Neuronal stem cell (in vitro differentiated cells): ENCODE measurements at places on chromosomes 4 and X.

GRCh38 chrX:136028383-136028984 lies 43.2 kb downstream of the SLC9A6 start:
- peak; percentile 18 for DNase-seq

DNA sequence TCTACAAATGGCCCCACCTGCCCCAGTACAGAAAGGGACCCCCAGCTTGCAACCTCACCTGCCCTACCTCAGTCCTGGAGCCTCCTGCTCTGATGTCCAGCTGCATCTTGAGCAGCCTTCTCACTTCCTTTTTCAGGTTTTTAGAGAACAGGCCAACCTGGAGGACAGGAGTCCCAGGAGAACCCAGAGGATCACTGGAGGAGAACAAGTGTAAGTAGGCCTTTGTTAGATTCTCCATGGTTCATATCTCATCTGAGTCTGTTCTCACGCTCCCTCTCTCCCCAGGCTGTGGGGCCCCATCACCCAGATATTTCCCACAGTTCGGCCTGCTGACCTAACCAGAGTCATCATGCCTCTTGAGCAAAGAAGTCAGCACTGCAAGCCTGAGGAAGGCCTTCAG lies 3.6 kb downstream of the MAGEA11 start:
- DNase-seq: no peak

GRCh38 chr4:76630741-76631140 lies 195.7 kb downstream of the SHROOM3 start:
- DNase-seq: no peak

- no peak for DNase-seq
Observed at GRCh38 chr4:4269331-4269731, 20.6 kb downstream of the LYAR start.

DNA sequence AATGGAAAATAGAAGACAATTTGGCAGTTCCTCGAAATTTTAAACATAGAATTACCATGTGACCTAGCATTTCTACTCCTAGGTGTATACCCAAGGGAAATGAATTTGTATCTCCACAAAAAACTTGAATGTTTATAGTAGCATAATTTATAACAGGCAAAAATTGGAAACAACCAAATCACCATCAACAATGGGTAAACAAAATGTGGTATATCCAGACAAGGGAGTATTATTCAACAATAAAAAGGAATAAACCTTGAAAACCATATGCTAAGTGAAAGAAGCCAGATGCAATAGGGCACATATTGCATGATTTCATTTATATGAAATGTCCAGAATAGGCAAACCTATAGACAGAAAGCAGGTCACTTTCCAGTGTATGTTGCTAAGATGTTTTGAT lies 83.8 kb downstream of the SNX25 start:
- no peak for DNase-seq

GRCh38 chrX:55488006-55488592 lies 1.5 kb downstream of the USP51 start:
- DNase-seq: peak; percentile 0

DNA sequence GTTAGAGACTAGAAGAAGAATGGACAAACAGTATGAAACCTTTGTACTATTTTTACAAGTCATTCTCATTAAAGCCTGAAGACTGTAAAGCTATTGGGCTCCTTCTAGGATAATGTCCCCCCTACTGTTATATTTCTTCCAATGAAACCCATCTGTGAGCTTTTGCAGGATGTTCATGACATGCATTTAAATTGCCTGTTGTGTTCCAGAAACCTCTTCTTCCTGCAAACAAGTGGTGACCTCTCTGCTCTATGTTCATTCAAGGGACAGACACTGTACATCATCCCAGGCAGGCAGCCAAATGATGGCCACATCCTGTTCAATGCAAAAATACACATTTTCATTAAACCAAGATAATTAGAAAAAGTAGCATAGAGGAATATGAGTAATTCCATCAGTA lies 128.0 kb downstream of the C4orf33 start:
- DNase-seq: no peak

GRCh38 chrX:130170752-130171445 lies 863 bp upstream of the RAB33A start:
- DNase-seq: peak; percentile 53

DNA sequence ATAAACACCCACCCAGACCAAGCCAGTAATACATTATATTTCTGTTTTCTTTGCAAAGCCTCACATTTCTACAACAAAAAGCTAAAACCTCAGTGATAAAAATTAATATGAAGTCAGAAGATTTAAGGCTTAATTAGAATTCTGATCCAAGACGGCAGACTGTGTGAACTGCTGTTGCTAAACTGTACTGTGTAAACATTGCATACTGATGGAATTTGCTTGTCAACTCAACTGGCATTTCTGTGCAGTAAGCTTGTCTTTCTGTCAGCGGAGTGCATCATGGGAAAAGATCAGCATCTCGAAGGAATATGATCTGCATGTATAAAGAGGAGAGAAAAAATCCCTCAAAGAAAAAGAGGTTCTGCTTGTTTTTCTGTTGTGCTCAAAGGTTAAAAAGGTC lies 69.4 kb upstream of the SPANXB1 start:
- DNase-seq: no peak

GRCh38 chr4:143035661-143036060 lies 149.1 kb upstream of the USP38 start:
- DNase-seq: no peak

GRCh38 chrX:63349307-63349706 lies 1.8 kb downstream of the SPIN4 start:
- no peak for DNase-seq

- no peak for DNase-seq
Observed at GRCh38 chr4:102610007-102610406, 108.8 kb downstream of the NFKB1 start.

GRCh38 chr4:109429545-109429944 lies 4.1 kb upstream of the SEC24B start:
- no peak for DNase-seq

- DNase-seq: no peak
Observed at GRCh38 chr4:184845367-184846021, 19.7 kb upstream of the ACSL1 start.

DNA sequence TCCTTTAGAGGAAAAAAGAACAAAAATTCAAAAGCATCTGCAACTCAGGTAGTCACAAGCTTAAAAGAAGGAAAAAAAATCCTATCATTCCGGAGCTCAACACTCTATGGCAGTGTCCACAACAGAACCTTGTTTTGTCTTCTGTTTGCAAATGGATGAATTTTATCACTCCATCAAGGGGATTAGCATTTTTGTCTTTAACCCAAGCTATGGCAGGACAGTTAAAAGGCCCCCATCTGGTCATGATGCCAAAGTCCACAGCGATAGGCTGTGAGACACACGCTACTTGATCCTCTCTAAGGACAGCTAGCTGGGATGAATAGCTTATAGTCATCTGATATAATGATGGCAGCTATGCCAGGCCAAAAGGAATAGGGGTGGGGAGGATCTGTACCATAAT lies 16.6 kb downstream of the AMER1 start:
- DNase-seq: no peak

DNA sequence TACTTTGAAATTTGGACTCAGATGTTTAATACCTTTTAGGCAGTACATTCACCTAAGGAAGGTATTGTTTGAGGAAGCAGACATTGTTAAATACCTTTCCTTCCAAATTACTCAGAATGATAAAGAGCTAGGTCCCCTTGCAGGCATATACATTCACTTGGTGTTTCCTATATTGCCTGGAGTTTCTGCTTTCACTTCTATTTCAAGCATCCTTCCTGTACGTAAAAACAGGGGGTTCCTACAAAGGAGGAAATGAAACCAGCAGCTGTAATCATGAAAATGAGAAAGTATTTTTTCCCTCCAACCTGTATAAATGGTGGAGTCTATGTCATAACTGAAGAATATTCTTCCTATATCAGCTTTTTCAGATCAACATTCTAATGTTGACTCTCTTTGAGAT lies 90.4 kb upstream of the RASGEF1B start:
- no peak for DNase-seq

GRCh38 chr4:157655096-157655809 lies 434.7 kb downstream of the GRIA2 start:
- DNase-seq: no peak

DNA sequence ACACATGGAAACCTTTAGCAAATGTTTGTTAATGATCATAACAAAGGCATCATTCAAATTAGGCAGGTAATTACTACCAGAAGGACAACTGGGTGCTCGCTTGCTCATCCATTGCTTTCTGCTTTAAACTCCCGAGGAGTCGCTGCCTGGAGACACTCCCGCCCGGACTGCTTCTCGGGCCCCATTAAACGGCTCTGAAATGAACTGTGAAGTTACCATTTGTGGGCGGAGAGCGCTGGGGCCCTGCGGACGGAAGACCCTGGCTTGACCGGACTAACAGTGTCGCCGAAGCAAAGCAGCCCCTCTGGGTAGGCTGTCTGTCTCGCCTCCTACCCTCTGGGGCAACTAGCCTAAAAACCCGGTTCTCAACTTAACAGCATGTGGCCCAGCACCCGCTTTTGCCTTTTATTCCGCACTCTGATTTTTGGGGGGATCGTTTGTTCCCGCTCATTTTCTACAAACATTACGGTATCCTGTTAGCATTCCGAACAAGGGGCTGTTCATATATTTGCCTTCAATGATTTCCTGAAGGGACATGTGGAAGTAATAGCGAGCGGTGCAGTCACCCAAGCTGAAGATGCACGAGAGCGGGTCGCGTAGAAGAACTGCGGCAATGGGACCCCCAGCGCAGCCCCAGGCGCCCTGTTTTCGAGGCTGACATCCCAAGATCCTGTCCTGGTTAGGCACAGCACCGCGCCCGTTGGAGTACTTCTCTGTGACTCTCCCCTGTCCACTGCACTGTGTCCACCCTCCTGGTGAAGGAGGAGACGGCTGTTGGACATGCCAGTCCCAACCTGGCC lies 1.6 kb upstream of the PDGFRA start:
- peak; percentile 57 for DNase-seq

DNA sequence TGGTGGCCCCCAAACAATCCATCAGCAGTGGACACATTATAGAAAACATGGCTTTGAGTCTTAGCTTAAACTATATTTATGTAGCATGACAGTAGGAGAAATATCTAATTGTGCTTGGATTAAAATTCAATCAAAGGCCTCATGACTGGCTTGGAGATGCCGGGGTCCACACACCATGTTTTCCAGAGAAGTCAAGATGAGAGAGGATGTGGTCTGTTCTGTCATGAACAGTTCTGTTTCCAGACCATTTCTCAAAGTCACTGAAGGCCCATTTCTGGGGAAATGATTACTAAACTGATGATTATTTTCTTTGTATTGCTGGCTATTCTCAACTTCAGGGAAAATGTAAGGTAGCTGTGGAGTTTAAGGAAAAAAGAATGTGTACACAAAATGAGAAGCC lies 76.3 kb downstream of the C4orf51 start:
- no peak for DNase-seq

DNA sequence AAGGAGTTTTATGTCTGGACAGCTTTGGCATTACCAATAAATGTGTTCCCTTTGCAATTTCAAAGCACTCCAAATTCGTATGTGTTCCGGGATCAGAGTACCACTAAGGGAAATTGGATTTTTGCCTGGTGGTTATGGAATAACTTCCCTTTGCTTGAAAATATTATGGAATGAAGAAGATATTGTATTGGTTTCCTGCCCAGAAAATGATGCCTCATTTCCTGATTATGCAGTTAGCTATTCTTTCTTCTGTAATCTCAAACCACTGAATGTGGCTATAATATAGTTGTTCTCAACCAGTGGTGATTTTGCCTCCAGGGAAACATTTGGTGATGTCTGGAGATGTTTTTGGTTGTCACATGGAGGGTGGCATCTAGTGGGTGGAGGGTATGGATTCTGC lies 142.9 kb downstream of the PCDH7 start:
- DNase-seq: no peak

DNA sequence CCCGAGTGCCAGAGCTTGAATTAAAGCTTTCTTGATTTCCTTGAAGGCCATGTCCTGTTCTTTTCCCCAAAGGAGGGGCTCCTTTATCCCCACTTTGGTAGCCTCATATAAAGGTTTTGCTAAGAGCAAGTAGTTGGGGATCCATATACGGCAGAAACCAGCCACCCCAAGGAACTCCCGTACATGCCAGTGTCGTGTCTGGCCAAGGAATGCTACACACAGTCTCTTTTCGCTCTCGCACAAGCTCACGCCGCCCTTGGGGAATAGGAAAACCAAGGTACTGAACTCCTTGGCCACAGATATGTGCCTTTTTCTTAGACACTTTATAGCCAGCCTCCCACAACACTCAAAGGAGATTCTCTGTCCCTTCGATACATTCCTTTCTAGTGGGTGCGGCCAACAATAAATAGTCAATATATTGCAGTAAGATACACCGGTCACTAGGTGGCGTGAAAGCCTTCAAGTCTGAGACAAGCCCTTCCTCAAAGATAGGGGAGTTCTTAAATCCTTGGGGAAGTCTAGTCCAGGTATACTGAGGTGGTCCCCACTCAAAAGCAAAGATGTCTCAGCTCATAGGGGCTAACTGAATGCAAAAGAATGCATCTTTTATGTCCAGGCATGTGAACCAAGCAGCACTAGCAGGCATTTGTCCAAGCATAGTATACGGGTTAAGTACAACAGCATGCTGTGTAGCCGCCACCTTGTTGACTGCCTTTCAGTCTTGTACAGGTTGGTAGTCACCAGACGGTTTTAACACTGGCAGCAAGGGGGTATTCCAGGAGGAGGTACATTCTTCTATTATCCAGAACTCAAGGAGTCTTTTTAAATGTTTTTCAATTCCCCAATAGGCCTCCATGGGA lies 57.8 kb upstream of the XAGE1B start:
- DNase-seq: peak; percentile 31

- DNase-seq: no peak
Observed at GRCh38 chrX:149398027-149398426, 107.1 kb downstream of the IDS start.

DNA sequence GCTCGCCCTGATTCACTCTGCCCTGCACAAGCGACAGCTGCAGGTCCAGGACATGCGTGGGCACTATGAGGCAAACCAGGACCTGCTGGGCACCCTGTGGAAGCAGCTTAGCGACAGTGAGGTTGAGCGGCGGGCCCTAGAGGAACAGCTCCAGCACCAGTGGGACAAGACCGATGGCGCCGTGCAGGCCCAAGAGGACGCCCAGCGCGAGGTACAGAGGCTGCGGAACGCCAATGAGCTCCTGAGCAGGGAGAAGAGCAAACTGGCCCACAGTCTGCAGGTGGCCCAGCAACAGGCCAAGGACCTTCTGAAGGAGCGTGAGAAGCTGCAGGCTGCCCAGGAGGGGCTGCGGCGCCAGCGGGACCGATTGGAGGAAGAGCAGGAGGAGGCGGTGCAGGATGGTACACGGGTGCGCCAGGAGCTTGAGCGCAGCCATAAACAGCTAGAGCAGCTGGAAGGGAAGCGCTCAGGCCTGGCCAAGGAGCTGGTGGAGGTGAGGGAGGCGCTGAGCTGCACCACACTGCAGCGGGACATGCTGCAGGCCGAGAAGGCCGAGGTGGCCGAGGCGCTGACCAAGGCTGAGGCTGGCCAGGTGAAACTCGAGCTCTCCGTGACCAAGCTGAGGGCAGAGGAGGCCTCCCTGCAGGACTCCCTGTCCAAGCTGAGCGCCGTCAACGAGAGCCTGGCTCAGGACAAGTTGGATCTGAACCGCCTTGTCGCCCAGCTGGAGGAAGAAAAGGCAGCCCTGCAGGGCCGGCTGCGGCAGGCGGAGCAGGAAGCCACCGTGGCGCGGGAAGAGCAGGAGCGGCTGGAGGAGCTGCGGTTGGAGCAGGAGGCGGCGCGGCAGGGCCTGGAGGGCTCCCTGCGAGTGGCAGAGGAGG lies 12.8 kb downstream of the SMIM10L2A start:
- no peak for DNase-seq

GRCh38 chrX:142214081-142214480 lies 9.0 kb upstream of the MAGEC2 start:
- DNase-seq: no peak

GRCh38 chr4:8666581-8666980 lies 74.0 kb downstream of the CPZ start:
- no peak for DNase-seq

- DNase-seq: no peak
Observed at GRCh38 chr4:54098375-54098774, 1.6 kb upstream of the GSX2 start.

GRCh38 chrX:48802089-48802904 lies 430 bp downstream of the HDAC6 start:
- peak; percentile 73 for DNase-seq
